CD8-positive, alpha-beta memory T cell (primary cell): ENCODE measurements at places on chromosomes 2 and 18.

- DNase-seq = no peak
These were observed 48.1 kb downstream of the BIN1 start for GRCh38 chr2:127058954-127059252.

DNA sequence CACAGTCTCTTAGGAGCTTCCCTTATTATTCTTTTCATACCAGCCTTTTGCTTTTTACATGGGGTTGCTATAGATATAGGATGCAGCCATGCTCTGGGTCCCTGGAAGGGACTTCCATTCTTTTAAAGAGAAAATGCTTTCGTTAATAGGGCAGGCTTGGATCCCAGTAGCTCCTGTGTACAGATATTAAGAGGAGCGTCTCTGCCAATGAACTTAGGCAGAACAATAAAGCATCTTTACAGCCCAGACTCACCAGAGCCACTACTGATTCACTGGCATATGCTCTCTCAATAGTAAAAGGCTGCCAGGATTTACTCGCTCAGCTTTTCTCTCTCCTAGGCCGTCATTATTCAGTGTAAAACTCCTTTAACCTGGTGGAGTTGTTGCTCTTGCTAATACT is 1385.4 kb upstream of the PIK3C3 start:
- DNase-seq = no peak

- DNase-seq = no peak
These were observed 44.5 kb downstream of the CYP26B1 start for GRCh38 chr2:72103161-72103560.

GRCh38 chr2:4873364-4873763 is 818.8 kb upstream of the SOX11 start:
- no peak for DNase-seq

DNA sequence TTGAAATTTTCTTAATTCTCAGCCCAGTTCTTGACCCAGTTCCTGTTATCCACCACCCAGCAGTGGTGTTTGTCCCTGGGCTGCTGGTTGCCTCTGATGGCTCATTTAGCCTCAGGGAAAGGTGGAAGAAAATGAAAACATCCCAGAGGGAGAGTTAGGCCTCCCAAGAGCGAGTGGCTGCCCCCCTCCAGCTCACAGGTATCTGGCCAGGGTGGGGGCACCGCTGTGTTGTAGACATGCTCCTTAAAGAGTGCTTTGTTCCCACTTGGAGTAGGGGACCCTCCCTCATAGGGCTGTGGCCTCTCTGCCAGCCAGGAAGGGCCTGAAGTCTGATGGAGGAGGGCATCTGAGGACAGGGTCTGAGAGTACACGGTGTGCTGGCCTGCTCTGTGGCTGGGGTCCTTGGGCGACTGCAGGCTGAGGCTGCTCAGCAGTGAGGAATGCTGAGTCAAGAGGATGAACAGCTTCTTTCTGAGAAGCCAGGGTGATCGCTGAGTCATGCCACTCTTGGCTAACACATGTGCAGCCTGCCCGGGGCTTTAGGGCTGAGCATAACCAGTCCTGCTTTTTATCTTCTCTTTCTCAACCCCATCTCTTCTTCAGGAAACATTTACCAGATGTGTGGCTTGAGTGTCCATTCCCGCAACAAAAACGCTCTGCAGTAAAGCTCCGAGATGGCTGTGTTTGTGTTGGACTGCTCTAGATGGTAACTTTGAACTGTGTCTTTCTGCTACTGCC is 72.3 kb downstream of the IL1R2 start:
- no peak for DNase-seq

GRCh38 chr2:12096051-12096787 is 349.8 kb downstream of the LPIN1 start:
- DNase-seq = no peak
